ENCODE measurements at places on chromosomes 12 and 14.
A peak's percentile ranks its signal among the peaks of the same experiment; 100 is the strongest.

GRCh38 chr12:79690638-79691510 is at the start of gene PAWR:
Gene PAWR (minus strand): TSS chr12:79690964. CDS start chr12:79690244, 720 bp downstream.
- peak; percentile 96 for DNase-seq

DNA sequence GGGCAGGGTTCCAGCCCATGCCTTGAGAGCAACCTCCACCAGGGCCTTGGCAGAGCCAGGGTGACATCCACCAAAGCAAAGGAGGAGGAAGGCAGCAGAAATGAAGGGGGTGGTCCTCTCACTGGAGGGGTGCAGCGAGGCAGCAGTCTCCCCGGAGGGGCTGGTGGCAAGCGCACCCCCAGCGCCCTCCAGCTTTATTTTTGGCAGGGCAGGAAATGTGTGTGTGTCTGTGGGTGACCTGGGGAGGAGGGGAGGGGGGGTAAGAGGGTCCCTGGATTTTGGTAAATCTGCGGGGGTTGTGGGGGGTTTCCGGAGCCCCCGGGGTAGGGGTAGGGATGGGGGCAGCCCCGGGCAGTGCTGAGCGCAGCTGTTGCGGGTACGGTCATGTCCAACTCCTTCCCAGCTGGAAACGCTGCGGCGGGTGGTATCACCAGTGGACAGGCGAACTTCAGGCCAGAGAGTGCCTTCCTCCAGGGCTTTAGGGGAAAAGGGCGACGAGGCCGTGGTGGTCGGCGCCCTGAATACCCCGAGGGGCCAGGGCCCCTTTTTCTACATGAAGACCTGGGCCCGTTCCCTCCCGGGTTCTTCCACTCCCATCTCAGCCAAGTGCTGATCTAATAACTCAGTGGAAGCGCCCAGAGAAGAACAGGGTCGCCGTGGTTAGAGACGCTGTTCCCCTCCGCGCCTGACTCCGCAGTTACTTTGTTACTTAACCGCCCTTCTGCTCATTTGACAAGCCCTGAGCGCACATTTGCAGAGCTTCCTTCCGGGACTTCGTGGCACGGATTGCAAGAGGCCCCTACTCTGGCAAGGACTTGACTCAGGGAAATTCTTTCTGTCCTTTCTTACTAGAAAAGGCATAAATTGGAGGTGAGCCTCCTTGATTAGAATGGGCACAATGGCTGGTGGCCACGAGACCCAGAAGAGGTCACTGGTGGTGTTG is 55.2 kb downstream of the FOS start:
- DNase-seq: peak; percentile 6

DNA sequence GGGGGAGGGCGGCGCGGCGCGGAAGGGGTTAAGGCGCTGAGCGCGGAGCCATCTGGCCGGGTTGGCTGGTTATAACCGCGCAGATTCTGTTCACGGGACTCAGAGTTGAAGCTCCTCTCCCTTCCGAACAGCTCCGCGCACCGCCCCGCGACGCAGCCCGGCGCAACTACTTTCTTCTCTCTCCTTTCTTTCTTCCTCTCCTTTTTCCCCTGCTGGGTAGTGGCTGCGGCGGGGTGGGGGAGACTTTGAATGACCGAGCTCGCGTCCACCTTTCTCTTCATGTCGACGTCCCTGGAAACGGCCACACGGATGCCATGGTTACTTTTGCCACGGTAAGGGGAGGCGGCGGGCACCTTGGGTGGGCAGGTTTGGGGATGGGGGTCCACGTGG is at the start of gene NTF3:
TSS of gene NTF3 (plus strand) at position 98 of the 390 bp plus-strand sequence. CDS start at position 315, 217 bp downstream.
- DNase-seq: peak; percentile 76

DNA sequence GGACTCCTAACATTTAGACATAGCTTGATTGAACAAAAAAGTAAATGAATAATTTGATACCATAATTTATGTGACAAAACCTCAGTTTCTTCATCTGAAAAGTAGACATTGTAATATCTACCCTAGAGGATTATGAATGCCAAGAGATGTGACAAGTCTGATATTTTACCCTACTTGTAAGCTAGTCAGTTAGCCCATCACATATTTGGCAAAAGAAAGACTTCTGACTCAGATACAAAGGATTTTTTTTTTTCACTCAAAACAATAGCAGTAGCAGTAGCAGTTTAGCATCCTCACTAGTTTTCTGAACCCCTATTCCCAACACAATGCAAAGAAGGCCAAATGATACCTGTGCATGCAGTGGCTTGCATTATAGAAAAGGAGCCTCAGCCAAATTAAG is 377.3 kb upstream of the E2F7 start:
- DNase-seq: peak; percentile 39

GRCh38 chr12:56590237-56590830 is 39.8 kb downstream of the BAZ2A start:
- DNase-seq: peak; percentile 18

DNA sequence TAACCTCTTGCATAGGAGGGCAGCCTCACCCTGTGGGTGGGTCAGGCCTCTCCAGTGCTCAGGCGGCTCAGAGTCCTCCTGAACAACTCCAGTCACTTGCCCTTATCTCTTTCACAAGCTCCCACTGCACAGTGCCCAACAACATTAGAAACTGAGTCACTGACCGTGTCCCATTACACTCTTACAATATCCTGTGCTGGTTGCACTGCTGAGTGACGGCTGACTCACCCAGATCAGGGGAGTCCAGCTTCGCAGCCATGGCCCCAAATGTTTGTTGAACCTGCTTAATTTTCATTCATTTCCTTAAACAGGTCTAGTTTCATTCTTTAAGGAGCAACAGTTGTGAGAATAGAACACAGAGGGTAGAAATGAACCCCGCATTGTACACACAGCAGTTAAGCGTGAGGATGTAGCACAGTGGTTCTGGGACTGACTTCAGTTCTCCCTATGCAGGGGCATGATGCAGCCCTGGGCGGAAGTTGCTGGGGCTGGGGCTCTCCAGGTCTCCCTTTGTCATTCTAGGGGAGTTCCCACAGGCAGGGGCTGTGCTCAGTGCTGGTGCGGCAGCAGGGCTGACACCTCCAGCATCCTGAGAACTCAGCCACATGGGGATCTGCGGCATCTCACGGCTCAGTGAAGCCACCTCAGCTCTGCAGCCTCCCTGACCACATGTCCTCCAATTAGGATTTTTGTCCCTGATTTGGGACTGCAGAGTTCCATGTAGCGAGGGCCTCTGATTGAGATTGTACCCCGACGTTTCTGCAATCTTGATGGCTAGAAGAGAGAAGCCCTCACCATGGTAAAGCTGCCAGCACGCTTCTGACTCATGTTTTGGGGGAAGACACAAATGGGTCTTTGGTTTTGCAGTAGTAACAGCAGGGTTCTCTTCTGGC is 16.1 kb downstream of the GPR68 start:
- DNase-seq: peak; percentile 51

DNA sequence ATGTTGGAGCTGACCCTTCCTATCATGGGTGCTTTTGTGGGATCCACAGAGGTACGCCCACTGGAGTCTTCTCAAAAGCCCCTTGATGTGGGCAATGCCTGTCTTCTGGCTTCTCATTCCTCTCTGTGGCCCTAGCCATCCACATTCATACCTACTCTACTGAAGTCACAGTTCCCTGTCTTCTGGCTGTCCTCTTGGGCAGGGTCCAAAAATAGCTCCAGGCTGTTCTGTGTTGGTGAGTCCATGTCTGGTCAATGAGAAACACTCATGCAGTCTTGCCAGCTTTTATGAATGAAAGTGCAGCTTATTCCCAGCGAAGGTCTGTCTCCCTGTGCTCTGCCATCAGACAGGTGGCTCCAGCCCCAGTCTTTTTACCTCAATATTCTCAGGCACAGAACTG is 135.9 kb upstream of the MDM1 start:
- DNase-seq: peak; percentile 40

GRCh38 chr14:36556811-36557433 is 25.5 kb downstream of the NKX2-8 start:
- peak; percentile 2 for DNase-seq

DNA sequence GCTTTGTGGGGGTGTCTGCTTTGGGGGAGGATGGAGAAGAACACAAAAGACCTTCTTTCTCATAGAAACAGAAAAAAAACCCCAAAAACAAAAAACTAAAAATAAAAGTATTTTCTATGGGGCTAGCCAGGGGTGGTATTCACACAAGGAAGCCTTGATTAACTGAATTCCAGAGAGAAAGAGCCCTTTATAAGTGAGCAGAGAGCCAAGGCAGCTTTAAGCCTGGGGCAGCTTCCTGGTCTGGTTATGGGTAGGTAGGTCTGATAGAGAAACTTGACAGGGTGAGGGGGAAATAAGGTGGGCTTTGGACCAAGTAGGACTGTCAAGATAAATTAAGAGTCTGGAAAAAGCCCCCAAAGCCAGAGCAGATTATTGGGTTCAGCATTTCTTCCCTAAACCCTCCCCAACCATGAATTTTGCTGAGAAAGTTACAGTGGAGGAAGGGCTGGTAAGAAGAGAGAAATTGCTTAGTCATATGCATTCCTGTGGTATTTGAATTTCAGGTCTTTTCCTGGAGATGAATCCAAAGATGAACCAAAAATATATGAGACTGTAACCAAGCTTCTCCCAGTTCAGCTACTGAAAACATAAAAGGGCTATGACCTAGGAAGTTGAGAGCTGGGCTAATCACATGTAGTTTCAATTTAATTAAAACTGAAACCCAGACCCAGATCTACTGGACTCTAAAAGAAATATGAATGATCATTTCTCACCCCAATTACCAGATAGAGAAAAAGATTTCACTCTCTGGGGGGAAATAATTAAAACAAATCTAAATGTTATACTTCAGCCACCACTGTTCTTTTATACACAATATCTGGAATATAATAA is 144.8 kb downstream of the TBC1D30 start:
- DNase-seq: no peak

DNA sequence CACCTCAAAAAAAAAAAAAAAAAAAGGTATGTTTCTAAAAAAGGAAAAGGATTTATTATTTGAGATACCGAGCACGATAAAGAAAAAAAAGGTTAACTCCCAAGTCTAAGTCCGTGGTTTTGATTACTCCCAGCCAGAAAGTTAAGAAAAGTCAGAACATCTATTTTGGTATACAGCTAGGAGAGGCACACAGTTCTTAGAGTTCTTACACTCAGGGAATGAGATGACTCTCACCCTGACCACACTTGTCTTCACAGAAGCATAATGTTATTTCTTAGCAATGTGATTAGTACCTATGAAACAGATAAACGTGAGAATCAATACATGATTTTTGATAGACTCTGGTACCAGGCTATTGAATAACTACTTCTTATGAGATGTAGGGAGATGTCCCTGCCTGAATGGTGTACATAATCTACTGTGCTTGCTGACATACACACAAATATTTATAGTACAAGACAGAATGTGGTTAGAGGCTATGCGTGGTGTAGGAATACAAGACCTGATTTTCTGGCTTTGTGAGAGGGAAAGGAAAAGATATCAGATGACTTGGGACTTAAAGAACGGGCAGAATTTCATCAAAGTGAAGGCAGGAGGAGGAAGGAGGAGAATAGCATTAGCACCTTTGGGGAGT is 31.6 kb downstream of the LIMA1 start:
- DNase-seq: no peak

- no peak for DNase-seq
These were observed 55.8 kb upstream of the CCDC175 start for GRCh38 chr14:59632381-59632780.

GRCh38 chr12:10205220-10205807 is 7.4 kb upstream of the GABARAPL1 start:
- DNase-seq: peak; percentile 37

GRCh38 chr12:45966486-45966885 is 23.9 kb downstream of the SCAF11 start:
- DNase-seq: peak; percentile 85

DNA sequence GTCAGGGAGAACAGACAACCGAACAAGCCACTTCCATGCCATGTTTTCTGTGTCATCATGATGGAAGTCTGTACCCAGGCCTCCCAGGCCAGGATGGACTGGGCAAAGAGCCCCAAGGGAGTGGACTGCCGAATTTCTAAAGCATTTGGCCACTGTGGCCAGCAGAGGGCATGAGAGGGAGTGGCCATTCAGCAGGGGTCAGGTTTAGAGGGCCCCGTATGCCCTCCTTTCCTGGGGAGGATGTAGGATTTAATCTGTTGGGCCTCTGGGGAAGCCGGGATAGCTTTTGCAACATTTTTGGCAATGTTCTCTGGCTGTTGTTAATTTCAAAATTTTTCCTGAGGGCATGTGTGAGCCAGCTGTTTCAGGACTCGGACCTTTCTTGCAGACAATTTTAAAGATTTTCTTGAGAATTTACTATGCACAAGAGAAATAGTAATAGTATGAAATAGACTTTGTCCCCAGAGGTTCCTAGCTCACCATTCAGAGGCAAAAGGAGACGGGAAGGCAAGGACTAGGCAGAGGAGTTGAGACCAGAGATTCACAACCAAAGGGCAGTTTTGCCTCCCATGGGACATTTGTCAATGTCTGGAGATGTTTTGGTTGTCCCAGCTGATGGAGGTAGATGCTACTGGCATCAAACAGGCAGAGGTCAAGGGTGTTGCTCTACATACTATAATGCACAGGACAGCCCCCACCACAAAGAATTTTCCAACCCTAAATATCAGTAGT is 18.0 kb downstream of the ACACB start:
- DNase-seq: no peak

GRCh38 chr12:58893495-58893894 is 26.8 kb downstream of the LRIG3 start:
- no peak for DNase-seq

DNA sequence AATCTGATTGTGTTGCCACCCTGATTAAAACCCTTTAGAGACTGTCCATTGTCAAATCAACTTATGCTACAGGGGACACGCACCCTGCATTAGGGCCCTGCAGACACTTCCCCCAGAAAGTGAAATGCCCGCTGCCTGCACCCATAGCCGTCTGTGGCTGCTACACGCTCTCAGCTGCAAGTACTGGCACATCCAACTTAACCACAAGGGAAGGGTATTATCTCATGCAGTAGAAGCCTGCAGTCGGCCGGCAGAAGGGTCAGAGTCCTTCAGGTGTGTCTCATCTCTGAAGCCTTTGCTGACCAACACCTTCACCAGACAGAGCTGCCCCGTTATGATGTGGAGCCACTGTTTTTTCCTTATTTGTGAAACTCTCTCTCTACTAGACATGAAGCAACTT is 20.8 kb downstream of the CFAP251 start:
- DNase-seq: no peak

DNA sequence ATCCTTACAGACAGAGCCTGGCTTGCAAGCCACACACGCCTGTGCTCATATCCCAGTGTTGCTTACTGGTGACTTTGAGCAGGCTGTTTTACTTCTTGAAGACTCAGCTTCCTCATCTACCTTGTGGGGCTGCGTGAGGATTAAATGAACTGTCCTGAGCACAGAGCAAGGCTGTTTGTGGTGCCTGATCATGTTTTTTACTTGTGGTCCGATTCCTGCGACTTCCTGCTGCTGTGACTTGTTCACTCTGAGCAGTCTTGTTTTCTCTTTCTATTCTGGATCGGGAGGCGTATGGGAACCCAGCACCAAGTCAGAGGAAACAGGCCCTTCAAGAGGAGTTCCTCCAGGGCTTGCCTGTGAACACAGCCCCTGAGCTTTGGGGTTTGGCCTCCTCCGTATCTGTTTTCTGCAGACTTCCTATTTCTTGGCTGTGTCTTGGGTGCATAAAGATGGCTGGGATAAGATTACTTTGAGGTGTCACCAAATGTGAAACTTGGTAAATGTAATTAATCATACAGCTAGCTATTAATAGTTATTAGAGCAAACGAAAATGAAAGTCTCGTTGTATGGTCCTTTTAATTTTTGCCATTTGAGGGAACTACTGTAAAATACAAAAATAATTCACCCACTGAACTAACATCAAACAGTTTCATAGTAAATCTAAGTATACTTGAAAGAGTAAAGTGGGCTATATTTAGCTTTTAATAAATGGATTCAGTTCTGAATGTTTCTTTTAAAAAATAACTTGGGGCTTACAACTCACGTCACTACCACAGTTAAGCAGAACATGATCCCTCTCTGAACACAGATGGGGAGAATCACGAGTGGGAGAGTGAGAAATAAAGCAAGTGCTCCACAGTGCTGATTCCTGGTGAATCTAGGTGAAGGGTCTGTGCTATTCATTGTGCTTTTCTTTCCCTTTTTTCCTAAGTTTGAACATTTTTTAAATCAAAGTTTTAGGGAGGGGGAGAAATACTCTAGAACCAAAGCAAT is 251.5 kb downstream of the FOXN3 start:
- no peak for DNase-seq
